Brain microvascular endothelial cell (primary cell): ENCODE measurements at places on chromosomes 16 and 17.

DNA sequence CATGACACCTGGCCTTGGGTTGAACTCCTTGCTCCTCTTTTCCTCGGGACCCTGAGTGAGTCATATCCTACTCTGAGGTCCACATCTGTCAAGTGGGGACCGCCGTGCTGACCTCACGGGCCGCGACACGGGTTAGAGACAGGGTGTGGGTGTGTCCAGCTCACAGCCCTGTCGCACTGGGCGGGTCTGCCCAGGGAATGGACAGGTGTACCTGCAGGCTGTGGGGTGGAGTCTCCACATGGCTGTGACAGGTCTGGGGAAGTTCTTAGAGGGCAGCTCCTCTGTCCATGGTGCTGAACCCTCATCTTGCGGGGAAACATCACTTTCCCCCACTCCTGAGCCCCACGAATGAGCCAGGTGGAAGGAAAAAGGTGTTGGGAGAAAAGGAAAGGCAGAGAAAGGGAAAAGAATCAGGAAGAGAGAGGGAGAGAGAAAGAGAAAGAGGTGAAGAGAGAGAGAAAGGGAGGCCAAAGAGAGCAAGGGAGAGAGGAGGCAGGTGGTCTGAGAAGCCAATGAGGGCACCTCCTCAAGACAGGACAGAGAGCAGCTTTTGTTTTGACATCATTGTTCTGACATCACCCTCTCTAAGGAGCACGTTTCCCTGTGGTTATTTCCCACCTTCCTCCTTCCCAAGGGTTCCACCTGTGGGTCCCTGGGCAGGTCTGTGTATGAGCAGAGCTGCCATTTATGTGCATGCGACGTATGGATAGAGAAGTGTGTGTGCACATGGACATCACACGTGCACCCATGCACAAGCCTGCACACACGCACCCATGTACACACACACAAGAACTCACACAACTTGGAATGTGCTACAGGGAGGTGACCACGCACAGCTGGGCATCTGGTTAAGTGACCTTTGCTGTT is 32.6 kb upstream of the CBFA2T3 start:
- no peak for DNase-seq

DNA sequence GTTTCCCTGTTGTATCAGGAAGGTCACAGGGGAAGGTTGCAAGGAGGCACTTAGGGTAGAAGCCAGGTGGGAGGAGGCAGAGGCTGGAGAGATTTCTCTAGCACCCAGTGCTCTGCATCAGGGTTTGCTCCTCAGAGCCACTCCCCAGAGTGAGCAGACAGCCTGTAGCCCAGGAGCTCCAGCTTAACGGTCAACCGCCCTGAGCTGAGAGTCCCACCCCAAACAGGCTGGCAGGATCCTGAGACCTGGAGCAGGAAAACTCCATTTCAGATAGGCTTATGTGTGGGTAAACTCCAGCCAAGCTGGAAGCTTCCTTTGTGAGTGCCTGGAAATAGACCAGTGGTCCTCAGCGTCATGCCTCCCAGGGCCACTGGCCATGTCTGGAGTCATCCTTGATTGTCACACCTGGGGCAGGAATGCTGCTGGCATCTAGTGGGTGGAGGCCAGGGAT is 37.9 kb downstream of the MPRIP start:
- no peak for DNase-seq

DNA sequence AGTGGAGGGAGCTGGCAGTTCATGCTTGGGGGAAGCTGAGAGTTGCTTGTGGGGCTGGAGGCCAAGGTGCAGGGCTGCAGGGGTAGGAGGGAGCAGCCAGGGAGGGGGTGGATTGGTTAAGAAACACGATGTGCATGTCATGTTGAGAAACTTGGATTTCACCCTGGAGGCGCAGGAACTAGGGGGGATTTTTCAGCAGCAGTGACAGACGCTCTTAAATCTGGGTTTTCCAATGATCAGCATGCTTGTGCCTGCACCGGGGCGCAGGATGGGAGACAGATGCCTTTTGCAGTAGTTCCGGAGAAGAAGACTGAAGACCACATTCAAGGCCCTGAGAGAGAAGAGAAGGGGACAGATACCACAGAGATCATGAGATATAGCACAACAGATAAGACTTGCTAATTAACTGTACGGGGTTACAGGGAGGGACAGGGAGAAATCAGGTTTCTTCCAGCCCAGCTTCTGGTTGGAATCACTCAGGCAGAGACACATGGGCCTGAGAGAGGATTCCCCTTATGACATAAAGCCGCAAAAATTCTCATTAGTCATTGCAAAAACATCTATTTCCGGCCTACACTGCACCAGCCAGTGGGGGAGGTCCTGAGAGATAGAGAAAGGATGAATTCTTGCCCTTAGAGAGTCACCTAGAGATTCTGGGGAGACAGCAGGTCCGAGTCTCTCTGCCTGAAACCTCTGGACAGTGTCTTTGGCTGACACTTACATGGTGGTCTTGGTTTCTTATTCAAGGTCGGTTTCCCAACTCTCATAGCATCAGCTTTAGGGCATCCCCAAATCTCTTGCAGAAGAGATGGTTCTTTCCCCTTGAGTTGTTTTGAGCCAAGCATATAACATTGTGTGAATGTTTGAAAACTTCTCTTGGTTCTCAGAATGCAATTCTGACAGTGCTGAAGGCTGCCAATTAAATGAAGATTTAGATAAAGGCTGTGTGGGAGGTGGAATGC is 27.1 kb downstream of the CDH13 start:
- peak; percentile 93 for DNase-seq

DNA sequence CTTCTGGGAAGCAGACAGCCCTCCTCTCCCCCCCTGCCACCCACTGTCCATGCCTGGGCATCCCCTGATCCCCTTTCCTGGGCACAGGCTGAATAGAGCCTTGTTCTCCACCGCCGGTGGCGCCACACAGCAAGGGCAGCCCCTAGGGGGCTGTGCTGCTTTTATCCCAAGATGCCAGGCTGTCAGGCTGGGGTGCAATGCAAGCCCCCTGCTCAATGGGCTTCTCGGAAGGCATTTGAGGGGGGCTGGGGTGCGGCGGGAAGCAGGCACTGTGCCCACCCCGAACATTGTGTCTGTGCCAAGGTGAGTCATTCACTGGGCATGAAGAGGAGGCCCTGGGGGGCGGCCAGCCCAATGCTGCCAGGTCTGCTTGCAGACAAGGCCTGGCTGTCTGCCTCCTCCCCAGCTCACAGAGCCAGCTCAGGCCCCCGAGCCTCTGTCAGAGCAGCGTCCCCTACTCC is 1.5 kb upstream of the GFAP start:
- DNase-seq: no peak

DNA sequence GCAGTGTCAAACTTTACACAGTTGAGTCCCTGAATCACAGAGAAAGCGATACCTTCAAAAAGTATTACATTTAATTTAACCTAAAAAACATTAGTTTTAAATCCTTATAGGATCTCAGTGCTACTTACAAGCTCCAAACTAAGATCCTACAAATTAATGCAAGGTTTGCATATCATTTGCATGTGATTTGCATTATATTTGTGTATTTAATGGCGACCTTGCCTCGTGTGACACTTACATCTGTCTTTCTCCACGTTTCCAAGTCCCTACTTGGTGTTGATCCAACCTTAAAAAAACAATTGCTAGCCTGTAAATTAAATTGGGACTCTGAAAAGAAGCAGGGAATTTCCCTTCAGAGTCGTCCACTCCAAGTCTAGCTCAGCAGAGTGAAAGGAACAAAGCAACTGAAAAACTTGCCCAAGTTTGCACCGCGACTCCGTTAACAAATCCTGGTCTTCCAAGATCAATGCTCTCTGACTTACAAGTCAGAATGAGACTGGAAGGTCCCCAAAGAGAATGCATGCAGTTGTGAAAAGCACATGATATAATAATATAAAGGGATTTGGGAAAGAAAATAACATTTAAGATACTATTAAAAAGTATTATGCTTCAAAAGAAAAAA is 739 bp upstream of the FAM117A start:
- DNase-seq: no peak

- peak; percentile 72 for DNase-seq
Observed at GRCh38 chr16:73196670-73197069, 148.7 kb upstream of the ZFHX3 start.

GRCh38 chr17:27746881-27747280 is 53.4 kb downstream of the NOS2 start:
- no peak for DNase-seq

GRCh38 chr17:45123930-45124796 is 8.2 kb downstream of the PLCD3 start:
- DNase-seq: peak; percentile 86

GRCh38 chr16:4116325-4117249 is at the start of gene ADCY9:
Gene ADCY9, minus strand, starts transcription at chr16:4116442. Its CDS starts 1,000 bp downstream, at chr16:4115442.
- no peak for DNase-seq

- DNase-seq: no peak
Observed at GRCh38 chr17:44584443-44584842, 27.2 kb downstream of the FZD2 start.

- DNase-seq: no peak
Observed at GRCh38 chr16:53065461-53066061, 10.8 kb downstream of the CHD9 start.

- DNase-seq: no peak
Observed at GRCh38 chr17:27343977-27344607, 50.2 kb downstream of the WSB1 start.

DNA sequence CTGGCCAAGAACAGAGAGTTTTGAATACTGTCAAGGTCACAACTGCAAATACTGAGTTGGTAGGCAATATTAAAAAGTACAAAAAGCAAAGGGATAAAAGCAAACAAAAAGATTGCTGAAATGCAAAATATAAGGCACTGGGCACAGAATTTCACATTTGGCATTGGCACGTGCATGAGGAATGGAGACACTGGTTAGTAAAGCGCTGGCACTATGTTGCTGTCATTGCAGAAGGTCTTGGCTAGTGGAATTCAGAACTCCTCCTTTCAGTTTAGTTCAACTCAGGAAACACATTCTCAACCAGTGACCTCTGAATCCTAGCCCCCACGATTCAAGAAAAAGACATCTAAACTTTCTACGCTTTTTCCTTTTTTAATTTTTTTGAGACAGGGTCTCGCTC is 111.8 kb upstream of the PSMD7 start:
- no peak for DNase-seq

GRCh38 chr16:24206926-24207325 is 49.2 kb upstream of the CACNG3 start:
- DNase-seq: no peak

DNA sequence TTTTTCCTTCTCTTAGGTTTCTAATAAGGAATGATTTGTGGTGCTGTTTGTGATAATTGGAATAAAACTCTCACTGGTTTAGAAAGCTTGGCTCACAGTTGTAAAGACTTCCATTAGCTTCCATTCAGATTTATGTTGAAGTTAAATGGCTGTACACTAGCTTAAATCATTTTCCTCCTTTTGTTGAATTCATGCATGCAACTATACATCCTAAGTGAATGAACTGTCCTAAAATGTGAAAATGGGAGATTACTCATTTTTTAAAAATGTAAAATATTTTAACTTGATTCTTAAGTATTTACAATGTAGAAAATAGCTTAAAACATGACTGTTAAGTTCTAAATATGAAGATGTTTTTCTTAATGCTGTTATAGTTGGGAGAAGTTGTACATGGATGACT is 15.2 kb downstream of the PRKCA start:
- DNase-seq: no peak
